ENCODE measurements at places on chromosomes 13 and 19.

GRCh38 chr19:30006207-30006606, 64.2 kb downstream of the URI1 start:
- no peak for DNase-seq

DNA sequence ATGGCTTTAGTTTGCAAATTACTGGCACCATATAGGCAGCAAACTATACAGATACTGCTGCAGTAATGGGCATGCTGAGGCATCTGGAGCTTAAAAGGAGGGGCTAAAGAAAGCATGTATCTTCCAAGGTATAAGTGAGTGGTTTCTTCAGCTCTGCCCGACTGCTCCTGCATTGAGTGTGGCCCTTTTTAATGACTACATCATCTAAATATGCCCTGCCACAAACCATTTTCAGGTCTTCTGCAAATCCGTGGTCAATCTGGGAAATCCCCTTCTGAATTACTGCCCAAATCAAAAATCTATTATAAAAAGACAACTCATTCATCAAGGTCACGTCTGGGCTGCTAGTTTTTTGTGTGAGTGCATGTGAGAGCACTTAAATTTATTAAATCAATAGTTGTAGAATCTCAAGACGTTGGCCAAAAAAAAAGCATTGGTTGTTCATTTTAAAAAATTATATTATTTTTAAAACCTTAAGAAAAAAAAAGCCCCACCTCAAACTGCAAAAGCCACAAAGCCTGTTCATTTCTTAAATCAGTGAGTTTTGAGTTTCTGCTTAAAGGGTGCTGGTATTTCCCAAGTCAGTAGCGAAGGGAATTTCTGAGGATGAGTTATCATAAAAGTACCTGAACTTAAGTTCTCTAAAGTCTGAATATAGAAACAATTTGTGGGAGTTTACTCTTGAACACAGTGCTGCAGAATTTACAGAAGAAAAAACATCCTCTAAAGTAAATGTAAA, 16.3 kb downstream of the LCP1 start:
- no peak for DNase-seq

DNA sequence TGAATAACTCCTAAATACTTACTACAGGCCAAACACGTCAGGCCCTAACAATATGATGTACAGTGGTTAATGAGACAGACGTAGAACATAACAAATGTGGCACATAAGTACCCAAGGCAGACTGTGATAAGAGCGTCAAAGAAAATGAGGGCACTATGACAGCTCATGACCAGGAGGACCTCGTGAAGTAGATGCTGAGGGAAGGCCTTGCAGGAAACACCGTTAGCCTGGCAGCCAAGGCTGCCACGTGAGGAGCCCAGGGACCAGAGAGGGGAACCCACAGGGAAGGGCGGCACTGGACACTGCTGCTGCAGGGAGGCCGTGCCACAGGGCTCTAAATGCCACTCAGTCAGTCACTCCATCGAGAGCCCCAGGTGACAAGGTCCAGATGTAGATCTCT, 5.7 kb downstream of the TUBGCP3 start:
- DNase-seq = no peak

GRCh38 chr13:43804461-43805070, 17.8 kb upstream of the ENOX1 start:
- DNase-seq = peak; percentile 62

DNA sequence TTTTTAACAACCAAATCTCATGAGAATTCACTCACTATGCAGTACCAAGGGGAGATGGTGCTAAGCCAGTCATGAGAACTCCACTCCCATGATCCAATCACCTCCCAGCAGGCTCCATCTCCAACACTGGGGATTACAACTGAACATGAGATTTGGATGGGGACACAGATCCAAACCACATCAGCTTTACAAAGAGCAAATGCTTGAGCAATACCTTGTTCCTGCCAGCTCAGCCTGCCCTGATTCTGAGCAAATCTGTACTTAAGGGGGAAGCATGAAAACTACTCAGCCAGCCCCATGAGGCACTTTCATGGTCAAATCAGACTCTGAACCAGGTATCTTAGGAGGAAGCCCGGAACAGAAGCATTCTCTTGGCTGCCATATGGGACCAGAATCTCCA, 259.9 kb downstream of the TBC1D4 start:
- DNase-seq = no peak

DNA sequence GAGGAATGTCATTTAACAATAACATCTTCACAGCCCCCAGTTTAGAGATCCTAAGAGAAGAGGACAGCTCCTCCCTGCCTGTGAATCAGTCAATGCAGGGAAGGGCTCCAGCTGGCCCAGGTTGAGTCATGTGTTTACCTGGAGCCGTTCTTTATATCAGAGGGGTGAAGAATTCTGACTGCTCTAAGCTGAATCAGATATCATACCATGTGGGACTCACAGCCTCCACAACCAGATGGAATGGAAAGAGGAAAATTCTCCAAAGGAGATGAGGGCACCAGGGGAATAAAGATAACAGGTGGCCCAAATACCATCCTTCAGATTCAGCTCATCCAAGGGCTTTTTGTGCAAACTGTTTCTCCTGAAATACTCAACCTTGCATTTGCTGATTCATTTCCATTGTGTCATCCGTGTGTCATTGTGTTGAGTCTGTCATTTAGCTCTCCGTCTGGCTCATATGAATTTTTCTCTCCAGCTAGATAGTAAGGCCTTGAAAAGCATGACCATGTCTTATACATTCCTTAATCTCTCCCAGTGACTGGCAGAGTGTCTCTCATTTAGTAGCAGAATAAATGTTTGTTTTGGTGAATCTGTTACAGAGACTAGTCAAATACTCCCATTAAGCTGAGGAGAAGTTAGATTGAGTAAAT, 217.9 kb downstream of the RFC3 start:
- no peak for DNase-seq

DNA sequence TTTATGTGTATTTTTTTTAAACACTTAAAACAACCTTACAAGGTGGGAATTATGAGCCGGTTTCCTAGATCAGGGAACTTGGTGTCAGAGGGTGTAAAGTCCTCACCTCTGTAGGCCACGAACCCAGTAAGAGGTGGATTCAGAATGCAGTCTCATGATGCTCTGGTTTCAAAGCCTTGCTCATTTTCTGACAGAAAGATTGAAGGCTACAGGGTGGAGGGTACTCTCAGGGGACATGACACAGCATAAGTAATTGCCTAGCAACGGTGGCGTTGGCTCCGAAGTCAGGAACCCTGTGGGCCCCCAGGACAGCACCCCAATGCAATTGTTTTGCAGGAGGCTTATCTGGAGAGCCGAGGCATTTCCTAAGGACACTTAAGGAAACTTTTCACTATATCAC, 794.7 kb downstream of the EFNB2 start:
- DNase-seq = no peak

DNA sequence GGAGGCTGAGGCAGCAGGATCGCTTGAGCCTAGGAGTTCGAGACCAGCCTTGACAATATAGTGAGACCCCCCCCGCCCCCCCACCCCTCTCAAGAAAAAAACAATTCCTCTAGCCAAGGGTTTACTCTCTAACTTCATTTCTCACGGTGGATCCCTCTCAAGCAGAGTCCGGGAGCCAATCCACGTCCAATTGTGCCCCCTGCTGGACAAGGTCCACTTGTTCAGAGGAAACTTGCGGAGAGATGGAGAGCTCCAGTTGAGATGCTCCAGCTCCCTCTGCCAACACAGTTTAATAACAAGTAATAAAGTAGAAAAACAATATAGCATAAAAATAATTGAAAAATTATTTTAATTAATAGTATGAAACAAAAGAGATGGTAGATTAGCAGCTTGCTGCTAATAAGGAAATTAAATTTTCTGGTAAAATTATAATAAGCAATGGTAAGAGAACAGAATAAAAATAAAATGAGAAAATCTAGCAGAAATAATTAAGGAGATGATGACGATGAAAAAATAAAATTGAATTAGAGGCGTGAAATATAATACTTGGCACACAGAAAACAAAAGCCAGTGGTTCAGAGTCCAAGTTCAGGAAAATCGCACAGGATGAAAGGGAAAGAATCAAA, 14.5 kb upstream of the SIGLEC14 start:
- DNase-seq = peak; percentile 35
